ENCODE measurements at places on chromosomes 12 and 14.

DNA sequence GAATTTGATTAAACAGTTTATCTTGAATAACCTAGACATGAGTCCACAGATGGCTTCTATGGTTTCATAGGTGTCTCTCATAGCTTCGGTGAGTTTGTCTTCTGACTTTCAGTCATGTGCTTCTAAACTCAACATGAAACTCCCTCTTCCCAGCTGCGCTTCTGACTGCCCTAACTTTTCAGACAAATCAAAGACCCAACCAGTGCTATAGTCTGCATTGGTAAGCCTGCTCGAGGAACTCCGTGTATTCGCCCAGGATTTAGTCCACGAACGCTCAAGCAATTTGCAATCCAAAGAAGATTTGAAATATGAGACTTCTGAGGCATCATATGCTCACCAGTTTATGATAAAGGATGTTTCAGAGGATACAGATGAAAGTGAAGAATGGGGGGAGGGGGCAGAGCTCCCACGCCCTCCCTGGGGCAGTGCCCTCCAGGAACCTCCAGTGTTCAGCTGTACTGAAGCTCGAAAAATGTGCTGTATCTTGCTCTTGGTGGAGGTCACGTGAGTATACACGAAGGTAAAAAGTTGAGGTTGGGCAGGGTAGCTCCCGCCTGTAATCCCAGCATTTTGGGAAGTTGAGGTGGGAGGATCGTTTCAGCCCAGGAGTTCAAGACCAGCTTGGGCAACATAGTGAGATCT lies 5.2 kb upstream of the RILPL2 start:
- DNase-seq: no peak

GRCh38 chr12:115160271-115161128 lies 476.5 kb upstream of the TBX3 start:
- no peak for DNase-seq

DNA sequence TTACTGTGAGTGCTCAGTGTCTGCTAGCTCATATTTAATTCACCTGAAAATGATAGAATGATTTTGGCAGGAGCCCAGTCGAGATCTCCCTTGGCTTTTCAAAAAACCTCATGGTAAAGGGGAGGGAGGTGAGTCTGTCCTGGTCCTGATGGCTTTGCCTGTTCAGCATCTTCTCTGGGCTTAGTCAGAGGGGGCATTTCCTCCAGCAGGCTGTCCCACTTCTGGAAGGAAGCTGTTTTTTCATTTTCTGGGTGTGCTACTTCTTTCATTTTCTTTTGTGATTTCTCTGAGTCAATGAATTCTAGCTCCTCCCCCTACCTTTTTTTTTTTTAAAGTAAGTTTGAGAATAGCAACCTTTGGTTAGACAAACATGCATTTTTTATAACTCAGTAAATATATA lies 58.8 kb downstream of the TMX1 start:
- DNase-seq: no peak

DNA sequence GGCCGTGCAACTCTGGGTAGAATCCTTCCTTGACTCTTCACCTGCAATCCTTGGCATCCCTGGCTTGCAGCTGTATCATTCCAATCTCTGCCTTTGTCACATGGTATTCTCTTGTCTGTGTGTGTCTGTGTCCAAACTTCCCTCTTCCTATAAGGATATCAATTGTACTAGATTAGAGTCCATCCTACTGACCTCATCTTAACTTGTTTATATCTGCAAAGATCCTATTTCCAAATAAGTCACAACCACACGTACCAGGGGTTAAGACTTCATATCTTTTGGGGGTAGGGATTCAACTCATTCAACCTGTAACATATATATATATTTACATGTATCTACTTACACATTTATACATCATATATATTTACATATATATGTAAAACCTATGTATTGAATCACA lies 29.6 kb upstream of the RASSF3 start:
- no peak for DNase-seq

DNA sequence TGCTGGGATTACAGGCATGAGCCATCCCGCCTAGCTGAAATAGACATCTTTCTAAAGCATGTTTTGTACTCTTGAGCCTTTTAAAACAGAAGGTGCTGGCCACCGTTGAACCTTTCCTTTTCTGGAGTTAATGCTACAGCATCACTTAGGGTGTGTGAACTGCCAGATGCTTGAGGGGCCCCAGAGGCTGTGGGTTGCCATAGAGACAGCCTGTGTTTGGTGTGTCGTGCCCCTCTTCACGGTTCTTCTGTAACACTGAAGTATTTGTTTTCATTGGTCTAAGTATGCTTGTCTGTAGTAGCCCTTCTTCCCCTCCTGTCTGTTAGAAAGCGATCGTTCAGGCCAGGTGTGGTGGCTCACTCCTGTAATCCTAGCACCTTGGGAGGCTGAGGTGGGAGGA lies 30.8 kb downstream of the PLEKHG3 start:
- no peak for DNase-seq

GRCh38 chr14:54549862-54550261 lies 17.1 kb upstream of the SAMD4A start:
- DNase-seq: no peak

DNA sequence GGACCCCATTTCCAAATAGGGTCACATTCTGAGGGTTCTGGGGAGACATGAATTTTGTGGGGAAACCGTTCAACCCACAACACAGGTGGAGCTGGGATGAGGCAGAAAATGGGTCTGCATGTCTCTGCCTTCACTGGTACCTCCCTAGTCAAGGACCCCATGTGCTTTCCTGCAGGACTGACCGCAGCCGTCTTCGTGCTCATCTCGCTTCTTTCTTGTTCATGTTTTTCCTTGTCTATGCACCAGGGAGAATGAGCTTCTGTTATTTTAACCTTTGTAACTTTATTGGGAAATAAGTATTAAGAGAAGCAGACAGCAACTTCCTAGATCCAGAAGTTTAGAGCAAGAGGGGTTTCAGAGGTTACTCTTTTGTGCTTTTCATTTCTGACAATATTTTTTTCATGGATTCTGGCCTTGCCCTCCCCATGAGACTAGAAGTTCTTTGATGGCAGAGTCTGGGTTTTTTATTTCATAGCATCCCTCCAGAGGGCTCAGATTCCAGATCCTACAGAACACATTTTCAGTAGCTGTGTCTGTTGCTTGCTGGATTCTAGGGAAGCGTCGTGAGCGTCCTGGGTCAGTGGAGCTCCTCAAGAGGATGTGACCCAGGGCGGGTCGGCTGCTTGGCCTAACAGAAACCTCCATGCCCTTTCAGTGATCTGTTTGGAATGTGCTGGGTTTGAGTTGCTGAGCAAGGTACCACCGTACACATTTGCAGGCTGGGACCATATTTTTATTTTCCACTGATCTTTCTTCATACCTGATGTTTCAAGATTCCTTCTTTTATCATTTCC lies 104.2 kb downstream of the ADGRD1 start:
- DNase-seq: no peak

DNA sequence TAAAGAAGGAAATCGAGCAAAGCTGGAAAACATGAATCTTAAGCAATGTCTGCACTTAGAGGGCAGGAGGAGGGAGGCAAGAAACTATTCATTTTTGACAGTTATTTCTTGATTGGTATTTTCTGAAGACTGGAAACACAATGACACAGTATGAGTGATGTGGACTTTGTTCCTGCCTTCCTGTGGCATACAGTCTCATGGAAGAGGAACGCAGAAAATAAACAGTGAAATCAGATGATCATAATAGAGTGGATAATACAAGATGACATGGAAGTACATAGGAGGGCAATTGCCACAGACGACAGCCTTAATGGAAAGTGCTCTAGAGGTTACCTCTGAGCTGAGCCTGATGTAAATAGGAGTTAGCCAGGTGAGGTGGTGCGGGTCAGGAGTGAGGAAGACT lies 140.4 kb upstream of the MAX start:
- no peak for DNase-seq

GRCh38 chr14:93044556-93044955 lies 71.2 kb downstream of the ITPK1 start:
- no peak for DNase-seq

DNA sequence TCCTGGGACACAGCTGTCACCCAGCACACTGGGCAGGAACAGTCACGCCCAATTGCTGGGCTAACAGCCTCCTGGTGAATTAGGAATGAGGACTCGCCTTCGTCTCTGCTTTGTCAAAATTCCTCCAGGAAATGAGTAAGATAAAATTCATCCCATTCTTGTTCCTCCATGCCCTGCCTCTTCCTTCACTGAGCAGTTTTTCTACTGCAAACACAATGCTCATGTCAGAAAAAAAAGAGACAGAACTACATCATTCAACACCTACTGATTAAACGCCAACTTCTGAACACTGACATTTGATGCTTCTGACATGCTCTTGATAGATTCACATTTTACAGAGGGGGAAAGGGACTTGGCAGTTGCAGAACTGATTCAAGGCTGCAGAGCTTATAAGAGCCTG lies 37.5 kb upstream of the DTX1 start:
- DNase-seq: no peak

DNA sequence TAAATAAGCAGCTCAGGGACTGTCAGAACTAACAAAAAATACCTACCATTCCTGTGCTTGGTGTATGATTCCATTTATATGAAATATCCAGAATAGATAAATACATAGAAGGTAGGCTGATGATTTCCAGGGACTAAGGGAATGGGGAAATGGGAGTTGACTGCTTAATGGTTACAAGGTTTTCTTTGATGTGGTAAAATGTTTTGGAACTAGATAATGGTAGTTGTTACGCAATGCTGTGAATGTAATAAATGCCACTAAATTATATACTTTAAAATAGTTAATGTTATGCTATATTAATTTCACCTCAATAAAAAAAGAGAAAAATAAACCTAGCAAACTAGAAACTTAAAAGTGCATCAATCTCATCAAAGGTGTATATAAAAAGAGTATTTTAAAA lies 41.1 kb downstream of the CEP83 start:
- DNase-seq: no peak

DNA sequence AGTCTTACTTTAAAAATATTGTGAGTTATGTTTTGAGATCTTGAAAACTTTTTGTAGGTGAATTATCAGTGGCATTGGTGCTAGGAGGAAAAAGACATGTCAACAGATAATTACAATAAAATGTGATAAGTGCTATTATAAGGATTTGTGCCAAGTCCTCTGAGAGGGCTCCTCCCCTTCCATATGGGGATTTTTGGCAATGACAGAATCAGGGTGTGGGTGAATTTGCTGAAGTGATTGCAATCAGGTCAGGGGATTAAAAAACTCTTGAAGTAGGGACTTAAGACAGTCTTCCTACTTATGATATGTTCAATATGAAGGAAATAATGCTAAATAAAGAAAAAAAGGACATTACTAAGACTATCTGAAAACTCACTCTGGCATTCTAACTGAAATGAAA lies 122.5 kb downstream of the SLC15A5 start:
- no peak for DNase-seq

DNA sequence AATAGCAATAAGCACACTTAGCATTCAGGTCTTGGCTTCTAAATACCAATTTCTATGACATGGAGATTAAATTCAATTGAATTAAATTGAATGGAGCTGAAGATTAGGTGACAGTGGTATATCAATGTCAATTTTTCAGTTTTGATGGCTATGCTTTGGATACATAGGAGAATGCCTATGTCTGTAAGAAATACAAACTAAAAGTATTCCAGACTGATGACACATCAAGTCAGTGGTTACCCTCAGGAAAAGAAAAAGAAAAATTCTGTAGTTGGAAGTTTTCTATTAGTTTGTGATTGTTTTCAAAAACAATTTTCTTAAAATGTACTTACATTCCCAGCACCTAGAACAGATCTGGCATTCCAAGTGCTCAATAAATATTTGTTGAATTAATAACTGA lies 4.9 kb upstream of the DCAF4 start:
- DNase-seq: no peak

- DNase-seq: no peak
Measured at GRCh38 chr14:91135039-91135438, 21.2 kb downstream of the DGLUCY start.

DNA sequence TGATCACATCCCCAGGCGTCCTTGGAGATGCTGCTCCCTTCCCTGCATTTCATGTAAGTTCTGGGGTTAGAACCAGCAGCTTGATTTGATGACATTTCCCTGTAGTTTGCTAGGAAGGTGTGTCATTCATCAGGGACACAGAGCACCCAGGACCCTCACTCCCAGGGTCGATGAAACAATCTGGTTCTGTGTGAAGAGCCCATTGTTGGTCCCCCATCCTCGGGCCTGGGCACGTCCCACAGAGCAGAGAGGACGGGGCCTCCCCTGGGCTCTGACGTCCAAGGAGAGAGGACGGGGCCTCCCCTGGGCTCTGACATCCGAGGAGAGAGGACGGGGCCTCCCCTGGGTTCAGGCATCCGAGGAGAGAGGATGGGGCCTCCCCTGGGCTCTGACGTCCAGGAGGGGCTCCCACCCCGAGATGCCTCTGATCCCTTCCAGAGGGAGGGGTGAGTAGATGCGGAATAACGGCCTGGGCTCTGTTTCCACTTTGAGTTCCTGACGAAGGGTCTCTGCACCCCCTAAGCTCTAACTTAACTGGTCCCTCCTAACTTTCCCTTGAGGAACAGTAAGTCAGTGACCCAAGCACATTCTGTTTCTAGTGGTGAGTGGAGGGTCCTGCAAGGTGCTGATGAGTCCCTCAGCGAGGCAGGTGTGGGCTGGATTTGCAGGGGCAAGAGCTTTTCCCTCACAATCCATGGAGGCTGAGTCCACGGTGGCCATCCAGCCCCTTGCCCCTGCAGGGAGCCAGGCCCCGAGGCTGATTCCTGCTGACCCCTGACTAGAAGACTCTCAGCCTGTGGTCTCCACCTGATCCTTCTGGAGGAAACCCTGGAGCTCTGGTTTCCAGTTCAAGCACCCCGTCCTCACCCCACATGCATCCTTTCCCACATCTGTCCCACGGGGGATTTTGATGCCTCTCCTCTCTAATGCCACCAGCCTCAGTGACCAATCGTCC lies 35.5 kb upstream of the SFSWAP start:
- no peak for DNase-seq

- DNase-seq: no peak
Measured at GRCh38 chr14:25522116-25522515, 472.2 kb upstream of the STXBP6 start.

- DNase-seq: no peak
Measured at GRCh38 chr12:56242986-56243385, 13.1 kb downstream of the SLC39A5 start.

- no peak for DNase-seq
Measured at GRCh38 chr12:599756-600155, 63.5 kb downstream of the NINJ2 start.

DNA sequence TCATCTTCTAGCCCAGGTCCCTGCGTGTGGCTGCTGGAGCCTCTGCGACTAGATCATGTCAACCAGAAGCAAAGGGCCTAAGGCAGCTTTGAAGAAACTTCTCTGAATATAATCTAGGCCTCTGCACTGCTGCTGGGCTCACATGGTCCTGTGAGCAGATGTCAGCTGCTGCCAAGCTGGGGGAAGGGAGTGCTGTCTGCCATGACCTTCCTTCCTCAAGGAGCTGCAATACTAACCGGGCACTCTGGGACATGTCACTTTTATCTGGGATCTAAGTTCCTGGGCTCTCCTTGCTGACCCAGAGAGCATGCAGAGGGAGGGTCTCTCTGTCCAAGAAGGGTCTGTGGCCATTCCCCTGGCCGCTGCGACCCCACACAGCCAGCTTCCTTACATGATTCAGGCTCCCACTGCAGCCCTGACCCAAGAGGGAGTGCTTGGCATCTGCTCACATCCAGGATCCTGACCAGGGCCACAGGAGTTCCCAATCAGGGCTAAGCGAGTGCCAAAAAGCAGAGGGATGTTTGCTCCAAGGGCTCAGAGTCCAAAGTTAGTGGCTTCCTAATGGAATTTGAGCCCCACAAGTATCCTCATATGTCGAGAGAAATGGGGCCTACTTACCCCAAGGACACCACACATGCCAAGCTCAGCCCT lies 74.0 kb downstream of the PLEKHG3 start:
- DNase-seq: no peak
